ENCODE measurements at places on chromosomes 12 and 14.

DNA sequence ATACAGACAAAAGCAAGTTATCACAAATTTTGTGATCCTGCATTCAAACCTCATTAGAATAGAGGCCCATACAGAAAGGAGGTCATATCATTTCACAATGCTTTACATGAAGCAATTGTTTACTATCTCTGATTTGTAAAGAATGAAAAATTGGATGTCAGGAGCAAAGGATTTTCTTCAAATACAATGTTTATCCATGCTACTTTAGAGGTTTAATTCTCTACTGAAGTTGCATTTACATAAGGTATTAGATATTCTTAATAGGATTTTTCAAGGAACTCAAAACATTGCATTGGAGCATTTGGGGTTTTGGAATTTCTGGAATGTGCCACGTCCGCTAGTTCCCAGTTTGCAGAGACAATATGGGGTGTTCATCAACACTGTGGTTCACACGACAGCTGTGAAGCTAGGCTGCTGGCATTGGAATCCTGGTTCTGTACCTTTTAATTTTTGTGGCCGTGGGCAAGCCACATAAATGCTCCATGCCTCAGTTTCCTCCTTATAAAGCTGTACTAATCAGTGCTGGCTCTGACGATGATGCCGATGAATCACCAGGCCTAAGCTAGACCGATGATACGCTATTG, 174.8 kb downstream of the APAF1 start:
- DNase-seq = no peak

DNA sequence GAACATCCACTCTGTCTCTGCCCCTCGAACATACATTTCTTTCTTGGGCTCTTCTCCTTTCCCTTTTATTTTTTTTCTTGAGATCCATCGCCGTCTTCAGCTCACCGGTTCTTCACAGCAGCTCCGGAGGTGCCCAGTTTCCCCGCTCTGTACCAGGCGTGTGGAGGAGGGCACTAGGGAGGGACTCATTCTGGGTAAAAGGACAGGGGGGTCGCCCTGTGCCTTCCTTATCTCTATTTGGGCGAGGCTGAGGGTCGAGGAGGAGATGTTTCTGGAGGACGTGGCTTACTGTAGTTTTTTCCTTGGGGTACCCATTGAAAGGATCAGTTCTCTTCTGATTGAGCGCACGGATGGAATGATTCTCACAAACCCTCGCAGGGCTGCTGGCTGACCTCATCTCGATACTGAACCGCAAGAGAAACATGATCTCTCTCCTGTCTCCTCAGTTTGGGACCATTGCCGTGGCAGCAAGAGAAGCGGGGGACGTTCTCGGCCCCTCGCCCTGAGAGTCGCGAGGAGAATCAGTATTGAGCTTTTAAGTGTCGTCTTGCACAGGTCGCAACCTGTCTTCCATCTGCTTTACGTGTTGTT, 386 bp downstream of the LIN52 start:
- no peak for DNase-seq

GRCh38 chr14:73741386-73741875, 27.2 kb upstream of the PNMA1 start:
- peak; percentile 54 for DNase-seq

DNA sequence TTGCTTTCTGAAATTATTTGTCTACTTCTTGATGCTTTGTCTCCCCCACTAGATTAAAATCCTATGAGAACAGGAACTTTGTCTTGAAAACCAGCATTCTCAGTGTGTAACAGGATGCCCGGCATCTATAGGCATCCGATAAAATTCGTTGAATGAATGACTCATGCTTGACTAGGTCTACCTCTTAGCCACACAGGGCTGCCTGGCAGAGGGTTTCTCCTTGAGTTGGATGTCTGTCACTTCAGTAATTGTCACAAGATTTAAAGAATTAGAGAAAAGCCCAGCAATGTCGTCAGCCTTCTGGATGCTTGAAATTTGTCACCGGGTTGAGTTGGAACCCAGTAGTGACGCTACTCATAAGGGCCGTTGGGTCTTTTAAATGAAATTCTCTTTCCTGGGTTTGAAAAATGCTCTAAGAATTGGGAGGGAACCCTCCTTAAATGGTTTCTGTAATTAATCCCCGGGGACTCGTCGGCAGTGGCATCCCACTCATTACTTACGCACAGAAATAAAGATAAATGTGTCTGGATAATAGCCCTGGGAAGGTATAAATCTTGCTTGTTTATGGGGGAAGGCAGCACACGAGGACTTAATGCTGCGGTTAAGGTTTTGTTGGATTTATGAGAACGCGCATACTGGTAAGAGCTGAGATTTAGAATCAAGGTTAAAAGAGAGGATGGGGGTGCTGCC, 194.1 kb downstream of the AACS start:
- DNase-seq = no peak

DNA sequence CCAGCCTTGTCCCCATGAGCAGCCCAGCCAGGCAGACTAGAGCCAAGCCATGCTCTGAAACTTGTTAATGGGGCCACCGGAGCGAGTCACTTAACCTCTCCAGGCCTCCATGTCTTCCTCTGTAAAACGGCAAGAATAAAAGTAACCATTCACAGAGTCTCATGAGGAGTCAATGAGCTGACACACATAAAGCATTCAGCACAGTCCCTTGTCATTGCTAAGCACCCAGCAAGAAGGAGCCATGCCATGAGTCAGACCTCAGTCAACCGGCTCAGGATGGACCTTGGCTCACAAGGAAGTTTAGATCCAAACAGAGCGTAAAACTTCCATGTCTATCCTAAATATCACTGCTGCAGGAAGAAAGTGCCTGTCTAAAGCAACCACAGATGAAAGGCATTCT, 10.6 kb downstream of the FICD start:
- DNase-seq = no peak

- no peak for DNase-seq
Observed at GRCh38 chr14:88264116-88264515, 59.0 kb downstream of the KCNK10 start.

DNA sequence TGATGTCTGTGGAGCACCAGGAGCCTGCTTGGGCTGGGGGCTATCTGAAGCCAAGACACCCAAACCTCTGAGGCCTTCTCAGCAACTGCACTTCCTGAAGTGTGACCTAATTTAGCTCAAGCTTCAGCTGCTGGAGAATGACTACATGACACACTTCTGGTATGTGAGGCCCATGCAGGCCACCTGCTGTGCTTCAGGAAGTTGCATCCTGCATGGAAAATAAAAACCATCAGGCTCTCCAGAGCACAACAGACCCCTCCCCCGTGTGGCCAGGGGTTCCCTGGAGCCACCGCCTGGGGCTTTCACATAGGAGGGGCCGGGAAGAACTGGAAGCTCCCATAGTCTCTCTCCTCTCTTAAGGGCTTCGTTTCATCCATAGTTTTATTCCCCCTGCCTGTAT, 217.7 kb downstream of the SLC15A4 start:
- no peak for DNase-seq

DNA sequence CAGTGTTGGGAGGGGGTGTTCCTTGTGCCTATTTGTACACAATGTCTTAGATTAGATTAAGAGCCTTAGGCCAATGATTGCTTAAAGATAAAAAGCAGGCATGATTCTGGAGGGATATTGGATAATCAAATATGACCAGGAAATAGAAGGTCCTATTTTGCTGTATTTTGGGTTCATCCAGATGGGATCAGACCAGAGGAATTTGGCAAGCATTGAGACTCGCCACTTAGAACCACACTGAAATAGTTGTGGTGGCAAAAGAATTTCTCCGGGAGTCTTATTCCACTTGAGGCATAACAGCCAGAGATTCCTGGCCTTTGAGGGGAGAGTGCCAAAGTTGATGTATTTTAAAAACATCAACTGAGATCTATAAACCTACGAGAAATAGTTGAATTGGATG, 327.2 kb downstream of the RAD51B start:
- DNase-seq = no peak

DNA sequence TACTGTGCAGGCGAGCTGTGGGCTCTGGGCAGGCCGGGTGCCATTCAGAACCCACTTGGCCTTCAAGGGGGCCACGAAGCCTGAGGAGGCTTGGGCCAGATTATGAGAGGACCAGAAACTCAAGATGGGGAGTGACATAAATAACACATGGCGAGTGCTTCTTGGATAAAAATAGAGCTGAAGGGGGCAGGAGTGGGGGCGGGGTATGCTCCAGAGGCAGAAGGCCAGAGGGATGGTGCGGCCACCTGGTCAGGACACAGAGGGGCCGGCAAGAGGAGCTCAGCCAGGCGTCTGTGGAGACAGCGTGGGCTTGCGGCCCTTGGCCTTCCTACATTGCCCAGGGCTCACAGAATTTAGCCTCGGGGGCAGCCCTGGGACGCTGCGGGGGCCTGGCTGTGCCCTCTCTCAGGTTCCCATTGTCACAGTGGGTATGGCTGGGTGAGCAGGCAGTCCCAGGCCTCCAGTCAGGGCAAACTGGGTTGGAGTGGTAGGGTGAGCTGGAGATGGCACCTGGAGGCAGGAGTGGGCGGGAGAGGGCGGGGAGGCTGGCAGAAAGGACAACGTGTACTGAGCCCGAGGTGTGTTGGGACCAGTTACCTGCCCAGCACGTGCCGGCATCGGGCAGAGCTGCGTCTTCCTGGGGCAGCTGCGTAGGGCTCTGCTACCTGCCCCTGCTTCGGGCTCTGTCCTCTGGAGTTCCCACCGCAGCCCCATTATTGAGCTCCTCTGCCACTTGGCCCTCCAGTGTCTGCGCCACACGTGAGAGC, 7.4 kb upstream of the SLC25A29 start:
- DNase-seq = no peak
